Fibroblast of lung (primary cell): ENCODE measurements at places on chromosomes 11 and 22. TPM values are rescaled to one million over a fixed set of nuclear protein-coding genes. Genes with fewer than 3 reads are reported as not detected.

Gene ASPHD2
- 0.42 and 0.88 TPM in 2 replicates for polyA plus RNA-seq

Gene LBHD1
- polyA plus RNA-seq, result 3.1 and 3.4 TPM in 2 replicates

DNA sequence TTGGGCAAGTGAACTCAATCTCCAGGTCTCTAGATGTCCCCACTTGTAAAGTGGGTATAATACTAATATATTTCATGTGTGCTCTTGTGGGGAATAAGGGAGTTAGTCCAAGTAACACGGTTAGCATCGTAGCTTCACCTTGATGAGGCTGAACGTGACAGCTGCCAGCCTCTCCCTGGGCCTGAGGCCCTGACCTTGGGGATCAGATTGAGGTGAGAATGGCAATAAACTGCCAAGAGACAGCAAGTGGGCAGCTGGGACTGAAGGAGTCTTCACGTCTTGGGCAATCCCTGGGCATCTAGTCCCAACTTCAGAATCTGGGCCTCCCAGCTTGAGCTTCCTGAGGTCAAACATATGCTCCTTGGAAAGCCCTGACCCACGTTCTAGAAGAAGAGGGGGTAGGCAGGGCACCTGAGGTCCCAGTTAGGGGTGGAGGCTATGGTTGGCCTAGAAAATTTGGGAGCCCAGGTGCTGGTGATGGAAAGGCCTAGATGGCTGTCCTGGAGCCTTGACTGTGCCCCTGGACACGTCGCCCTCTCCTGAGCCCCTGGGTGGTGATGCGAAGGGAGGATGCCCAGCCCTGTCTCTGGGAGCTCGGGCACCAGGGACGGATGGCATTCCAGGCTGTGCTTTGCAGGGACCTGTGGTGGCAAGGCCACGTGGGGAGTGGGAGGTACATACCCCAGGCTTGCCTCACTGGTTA lies 23.4 kb downstream of the ADAMTS15 start:
- no peak for DNase-seq

- DNase-seq, result no peak
Observed at GRCh38 chr22:33409079-33409478, 350.9 kb upstream of the SYN3 start.

DNA sequence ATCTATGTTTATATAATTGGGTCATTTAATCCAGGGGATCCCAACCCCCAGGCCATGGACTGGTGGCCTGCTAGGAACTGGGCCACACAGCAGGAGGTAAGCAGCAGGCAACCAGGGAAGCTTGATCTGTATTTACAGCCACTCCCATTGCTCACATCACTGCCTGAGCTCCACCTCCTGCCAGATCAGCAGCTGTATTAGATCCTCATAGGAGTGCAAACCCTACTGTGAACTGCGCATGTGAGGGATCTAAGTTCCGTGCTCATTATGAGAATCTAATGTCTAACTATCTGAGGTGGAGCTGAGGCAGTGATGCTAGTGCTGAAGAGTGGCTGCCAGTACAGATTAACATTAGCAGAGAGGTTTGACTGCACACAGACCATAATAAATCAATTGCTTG lies 32.8 kb downstream of the MS4A2 start:
- no peak for DNase-seq

Gene ZNRF3
- polyA plus RNA-seq, result 1.1 and 2.5 TPM in 2 replicates

DNA sequence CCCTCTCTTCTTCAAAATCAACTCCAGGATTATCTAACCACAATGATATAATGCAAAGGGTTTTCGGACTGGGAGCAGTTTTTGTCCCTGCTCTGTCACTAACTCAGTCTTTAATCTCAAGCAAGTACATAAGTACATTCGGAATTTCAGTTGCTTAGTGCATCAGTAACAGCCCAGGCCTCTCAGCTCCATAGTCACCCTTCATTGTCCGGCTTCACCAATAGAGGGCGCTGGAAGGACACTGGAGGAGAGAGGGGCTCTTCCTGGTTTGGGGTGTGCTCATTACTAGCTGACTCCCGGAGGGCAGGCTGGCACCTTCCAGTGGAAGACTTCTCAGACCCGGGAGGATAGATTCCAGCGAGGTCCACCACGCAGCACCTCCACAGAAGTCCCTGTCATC lies 90.4 kb upstream of the PDGFD start:
- peak; percentile 49 for DNase-seq

- peak; percentile 85 for DNase-seq
Observed at GRCh38 chr11:109939166-109939810, 153.9 kb upstream of the ZC3H12C start.

Gene TMPRSS4
- not detected in 2 replicates for polyA plus RNA-seq

Gene PKNOX2
- 1.5 and 2.2 TPM in 2 replicates for polyA plus RNA-seq

- no peak for DNase-seq
Observed at GRCh38 chr11:69230856-69231425, 63.0 kb upstream of the MYEOV start.

- no peak for DNase-seq
Observed at GRCh38 chr22:26564181-26564580, 25.8 kb downstream of the TPST2 start.

- DNase-seq, result no peak
Observed at GRCh38 chr11:118057251-118058145, 19.4 kb upstream of the TMPRSS4 start.

Gene OR56A1
- polyA plus RNA-seq, result not detected in 2 replicates

- DNase-seq, result no peak
Observed at GRCh38 chr11:16456366-16456765, 100.0 kb upstream of the SOX6 start.

- DNase-seq, result peak; percentile 55
Observed at GRCh38 chr22:50577987-50578775, at the start of gene CPT1B. Gene CPT1B (minus strand): TSS chr22:50578427. CDS start chr22:50577915, 512 bp downstream.

- DNase-seq, result peak; percentile 54
Observed at GRCh38 chr11:116782728-116783127, 5.1 kb downstream of the ZPR1 start.

Gene ADM
- 546 and 989 TPM in 2 replicates for polyA plus RNA-seq

DNA sequence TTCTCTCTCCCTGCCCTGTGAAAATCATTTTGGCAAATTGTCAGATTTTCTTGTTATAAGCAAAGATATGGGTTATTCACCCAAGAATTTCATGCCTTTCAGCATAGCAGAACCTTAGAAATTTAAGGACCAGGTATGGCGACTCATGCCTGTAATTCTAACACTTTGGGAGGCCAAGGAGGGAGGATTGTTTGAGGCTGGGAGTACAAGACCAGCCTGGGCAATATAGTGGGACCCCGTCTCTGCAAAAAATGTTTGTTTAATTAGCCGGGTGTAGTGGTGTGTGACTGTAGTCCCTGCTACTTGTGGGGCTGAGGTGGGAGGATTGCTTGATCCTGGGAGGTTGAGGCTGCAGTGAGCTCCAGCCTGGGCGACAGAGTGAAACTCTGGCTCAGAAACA lies 27.6 kb downstream of the APLP2 start:
- no peak for DNase-seq

- DNase-seq, result no peak
Observed at GRCh38 chr11:50088231-50088630, 55.6 kb downstream of the OR4C45 start.

GRCh38 chr11:103530257-103530656 lies 421.0 kb downstream of the DYNC2H1 start:
- peak; percentile 54 for DNase-seq

GRCh38 chr11:130847517-130847916 lies 68.8 kb downstream of the SNX19 start:
- DNase-seq, result peak; percentile 76

DNA sequence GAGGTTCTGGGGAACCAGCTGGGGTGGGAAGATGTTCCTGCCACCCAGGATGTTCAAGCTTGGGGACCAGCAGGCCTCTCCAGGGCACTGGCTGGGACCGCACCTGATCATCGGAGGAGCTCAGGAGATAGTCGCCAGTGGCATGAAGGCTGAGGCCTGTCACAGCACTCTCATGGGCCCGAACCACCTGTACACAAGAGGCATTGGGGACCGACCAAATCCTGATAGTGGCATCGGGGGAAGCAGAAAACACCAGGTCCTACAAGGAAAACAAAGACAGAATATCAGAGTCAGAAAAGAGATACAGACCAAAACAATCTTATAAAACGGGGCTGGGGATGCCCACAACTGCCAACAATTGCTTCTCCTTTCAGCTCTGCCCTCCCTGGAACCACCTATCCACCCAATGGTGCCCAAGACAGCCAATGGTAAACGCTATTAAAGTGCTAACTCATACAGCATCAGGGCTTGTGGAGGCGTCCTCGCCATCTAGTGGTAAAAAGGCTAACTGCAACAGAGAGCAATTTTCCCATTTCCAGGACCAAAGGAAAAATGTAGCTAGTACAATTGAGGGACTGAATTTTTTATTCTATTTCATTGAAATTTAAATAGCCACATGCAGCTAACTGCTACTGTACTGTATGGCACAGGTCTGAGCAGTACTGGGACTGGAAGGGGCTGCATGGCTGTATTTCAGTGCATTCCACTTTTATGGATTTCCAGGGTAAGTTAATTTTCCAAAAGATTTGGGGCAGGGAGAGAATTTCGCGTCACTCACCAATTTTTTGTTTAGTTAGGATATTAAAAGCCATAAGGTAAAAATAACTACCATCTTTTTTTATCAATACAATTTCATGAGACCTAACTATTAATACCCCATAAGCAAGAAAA lies 7.1 kb downstream of the PRPF19 start:
- peak; percentile 54 for DNase-seq

- DNase-seq, result no peak
Observed at GRCh38 chr11:31802000-31802551, 9.0 kb downstream of the PAX6 start.

DNA sequence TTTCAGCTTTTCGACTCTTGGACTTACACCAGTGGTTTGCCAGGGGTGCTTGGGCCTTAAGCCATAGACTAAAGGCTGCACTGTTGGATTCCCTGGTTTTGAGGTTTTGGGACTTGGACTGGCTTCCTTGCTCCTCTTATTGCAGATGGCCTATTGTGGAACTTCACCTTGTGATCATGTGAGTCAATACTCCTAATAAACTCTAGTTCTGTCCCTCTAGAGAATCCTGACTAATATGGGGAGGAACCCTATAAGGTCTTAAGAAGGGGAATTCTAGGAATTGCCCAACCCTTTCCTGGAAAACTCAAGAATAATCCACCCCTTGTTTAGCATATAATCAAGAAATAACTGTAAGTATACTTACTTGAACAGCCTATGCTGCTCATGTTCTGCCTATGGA lies 491.8 kb downstream of the TMEM135 start:
- no peak for DNase-seq

DNA sequence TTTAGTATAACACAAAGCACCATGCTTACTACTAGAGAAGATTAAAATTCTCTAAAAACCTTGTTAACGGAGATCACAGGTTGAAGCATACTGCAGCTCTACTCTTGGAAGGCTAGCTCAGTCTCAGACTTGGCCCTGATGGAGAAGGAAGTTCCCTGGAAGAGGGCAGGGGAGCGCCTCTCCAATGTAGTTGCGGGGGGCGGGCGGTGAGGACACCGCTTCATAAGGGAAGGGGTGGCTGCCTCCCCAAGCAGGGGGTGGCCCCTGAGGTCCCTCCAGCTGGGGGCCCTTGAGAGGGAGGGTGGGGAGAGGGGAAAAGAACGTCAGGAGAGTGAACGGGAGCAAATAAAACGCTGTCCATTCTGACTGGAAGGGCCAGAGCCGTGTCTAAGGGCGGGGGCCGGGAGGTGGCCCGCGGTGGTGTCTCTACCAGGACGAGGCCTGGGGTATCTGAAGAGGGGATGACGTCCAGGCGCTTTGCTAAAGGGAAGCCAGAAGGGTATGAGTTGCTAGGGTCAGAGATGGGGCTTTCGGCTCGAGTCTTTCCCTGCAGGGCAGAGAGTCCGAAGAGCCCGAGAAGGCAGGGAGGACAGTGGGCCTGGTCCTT lies 553 bp upstream of the USP47 start:
- DNase-seq, result peak; percentile 50

DNA sequence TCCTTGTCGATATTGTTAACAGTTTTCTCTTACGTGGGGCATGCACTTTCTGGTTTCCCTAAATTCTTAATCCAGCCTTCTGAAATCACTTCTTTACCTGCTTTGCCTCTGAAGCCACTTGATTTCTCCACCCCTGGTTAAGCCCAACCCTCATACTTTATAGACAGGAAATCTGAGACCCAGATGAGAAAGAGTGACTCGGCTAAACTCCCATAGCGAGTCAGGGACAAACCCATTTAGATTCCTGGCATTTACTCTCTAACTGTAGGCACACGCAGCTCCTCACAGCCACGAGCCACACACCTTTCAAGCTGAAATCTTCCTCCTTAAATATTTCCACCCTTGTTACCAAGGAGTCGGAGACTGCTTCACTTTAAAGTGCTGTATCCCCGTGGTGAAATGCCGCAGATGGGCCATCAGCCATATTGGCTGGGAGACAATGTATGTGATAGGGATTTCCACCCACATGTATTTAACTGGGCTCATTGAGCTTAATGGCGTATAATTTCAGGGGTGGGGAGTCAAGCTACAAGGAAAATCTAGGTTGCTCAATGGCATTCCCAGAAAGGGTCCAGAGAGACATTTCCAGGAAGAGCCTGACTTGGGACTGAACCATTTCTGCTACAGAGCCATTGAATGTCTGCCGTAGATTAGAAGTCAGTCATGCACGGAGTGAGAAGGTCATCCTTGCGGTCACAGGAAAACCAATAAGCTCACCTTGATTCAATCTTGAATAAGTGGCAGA lies 49.9 kb upstream of the GRK3 start:
- DNase-seq, result peak; percentile 27

DNA sequence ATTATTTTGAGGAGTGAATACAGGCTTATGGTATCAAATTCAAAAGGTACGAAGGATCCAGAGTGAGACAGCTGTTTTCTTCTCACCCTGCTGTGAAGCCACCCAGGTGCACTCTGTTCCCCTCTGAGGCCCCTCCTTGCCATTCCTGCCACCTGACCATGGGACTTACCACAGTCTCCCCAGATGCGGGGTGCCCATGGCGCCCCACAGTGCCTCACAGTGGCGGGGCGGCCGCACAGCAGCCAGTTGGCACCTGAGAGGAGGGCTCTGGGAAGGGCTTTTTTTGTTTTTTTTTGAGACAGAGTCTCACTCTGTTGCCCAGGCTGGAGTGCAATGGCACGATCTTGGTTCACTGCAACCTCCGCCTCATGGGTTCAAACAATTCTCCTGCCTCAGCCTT lies 151.7 kb downstream of the CEP164 start:
- no peak for DNase-seq

- DNase-seq, result no peak
Observed at GRCh38 chr11:119081682-119082260, 2.9 kb upstream of the HMBS start.

Gene PRDM11
- 1.2 and 3.1 TPM in 2 replicates for polyA plus RNA-seq

Gene JHY
- polyA plus RNA-seq, result 1.6 and 2.6 TPM in 2 replicates

- DNase-seq, result no peak
Observed at GRCh38 chr22:19108807-19109197, 13.4 kb downstream of the DGCR2 start.

Gene SULT4A1
- polyA plus RNA-seq, result 0.09 and 0.16 TPM in 2 replicates

DNA sequence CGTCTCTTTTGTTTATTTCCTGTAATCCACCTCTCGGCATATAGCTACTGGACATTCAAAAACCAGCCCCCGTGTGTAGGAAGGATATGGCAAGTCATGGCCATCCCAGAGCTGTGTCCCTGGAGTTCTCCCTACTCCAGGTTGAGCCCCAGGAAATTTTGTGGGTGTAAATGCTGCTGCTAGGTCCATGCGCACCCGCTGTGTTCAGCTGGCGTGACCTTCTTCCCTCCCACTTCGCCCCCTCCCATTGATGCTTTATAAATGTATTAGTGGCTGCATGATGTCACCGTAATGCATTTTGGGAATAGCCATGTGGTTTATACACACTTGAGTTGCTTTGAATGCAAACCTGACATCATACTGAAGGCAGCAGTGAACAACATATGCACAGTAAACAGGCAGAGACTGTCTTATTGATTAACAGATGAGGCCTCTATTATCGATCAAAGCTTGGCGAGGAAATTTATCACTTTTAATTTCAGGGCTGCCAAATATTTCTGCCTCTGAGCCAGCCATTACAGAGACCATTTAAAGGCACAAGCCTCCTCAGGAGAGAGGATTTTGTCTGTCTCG lies 113.6 kb upstream of the NNMT start:
- no peak for DNase-seq
